ENCODE measurements at places on chromosomes 1 and 21.

GRCh38 chr1:147912553-147912952 lies 10.0 kb downstream of the GJA8 start:
- no peak for DNase-seq

DNA sequence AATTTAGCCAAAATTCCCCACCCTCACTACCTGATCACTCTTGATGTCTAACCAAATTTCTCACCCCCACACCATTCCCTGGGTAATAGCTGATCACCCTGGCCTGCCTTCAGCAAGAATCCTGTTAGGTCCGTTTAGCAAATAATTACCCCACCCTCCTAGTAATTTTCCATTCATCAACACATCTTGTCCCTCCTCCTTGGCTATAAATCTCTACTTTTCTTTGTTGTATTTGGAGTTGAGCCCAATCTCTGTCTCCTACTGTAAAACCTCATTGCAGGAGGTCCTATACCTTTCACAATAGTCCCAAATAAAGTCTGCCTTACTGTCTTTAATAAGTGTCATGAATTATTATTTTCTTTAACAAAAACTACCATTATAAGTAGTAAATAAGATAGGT lies 6.9 kb upstream of the PRKAA2 start:
- DNase-seq: no peak

GRCh38 chr1:54013393-54014008 lies 4.5 kb downstream of the LDLRAD1 start:
- no peak for DNase-seq

DNA sequence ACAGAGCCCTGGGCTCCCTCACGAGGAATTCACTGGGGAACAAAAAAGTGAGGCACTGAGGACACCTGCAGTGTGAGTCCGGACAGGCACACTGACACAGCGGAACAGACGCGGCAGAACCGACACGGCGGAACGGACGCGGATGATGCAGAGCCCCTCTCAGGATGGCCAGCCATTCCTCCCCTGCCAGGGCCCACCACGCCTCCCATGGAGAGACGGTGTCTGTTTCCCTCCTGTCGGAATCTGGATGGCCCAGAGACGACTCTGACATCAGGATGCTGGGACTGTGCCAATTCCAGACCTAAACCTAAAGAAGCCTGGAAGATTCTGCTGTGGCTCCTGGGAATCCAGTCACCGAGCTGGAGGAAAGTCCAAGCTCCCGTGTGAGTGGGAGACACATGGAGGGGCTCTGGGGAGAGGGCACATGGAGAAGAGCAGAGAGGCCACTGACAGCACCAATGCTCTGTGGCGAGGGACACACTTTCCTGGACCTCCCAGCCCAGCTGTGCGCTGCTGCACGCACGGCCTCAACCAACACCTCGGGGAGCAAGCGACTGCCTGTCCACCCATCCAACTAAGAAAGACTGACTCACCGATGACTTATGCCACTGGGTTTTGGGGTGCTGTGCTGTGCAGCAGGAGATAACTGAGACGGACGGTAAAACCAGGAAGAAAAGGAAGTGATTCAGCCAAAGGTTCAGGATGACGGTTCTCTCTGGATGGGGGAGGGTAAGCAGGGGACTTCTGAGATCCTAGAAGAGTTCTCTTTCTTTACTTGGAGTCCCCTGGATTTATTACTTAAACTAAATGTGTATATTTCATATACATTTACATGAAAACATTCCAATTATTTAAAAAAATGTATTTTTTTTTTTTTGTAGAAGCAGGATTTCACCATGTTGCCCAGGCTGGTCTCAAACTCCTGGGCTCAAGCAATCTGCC lies 23.3 kb downstream of the ZBTB17 start:
- DNase-seq: no peak

DNA sequence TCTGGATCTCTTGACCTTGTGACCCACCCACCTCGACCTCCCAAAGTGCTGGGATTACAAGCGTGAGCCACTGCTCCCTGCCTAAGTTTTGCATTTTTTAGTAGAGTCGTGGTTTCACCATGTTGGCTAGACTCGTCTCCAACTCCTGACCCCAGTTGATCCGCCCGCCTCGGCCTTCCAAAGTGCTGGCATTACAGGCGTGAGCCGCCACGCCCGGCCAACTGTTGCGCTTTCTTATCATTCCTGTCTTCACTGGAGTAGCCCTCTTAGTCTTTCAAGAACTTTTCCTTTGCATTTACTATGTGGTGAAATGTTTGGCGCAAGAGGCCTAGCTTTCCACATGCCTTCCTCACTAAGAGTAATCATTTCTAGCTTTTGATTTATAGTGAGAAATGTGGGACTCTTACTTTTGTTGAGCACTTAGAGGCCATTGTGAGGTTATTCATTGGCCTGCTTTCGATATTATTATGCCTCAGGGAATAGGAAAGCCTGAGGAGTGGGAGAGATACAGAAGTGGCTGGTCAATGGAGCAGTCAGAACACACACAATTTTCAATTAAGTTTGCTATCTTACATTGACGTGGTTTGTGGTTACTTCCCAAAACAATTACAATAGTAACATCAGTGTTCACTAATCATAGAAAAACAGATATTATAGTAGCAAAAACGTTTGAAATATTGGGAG lies 111.0 kb downstream of the ZMYM4 start:
- no peak for DNase-seq

DNA sequence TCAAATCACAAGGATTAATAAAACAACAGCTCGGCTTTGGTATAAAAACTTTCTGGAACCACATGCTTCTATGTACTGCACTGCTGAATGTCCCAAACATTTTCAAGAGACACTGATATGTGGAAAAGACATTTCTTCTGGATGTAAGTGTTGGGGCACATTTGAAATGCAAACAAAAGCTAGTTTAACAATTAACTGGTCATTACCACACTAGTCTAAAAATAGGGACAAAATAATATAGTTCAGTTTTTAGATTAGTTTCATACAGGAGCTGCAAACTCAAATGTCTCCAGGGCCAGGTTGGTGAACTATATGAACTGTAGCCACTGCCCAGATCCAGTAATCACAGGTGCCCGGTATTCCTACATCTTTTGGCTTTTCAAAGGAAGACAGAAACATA lies 3.2 kb downstream of the IL23R start:
- no peak for DNase-seq

DNA sequence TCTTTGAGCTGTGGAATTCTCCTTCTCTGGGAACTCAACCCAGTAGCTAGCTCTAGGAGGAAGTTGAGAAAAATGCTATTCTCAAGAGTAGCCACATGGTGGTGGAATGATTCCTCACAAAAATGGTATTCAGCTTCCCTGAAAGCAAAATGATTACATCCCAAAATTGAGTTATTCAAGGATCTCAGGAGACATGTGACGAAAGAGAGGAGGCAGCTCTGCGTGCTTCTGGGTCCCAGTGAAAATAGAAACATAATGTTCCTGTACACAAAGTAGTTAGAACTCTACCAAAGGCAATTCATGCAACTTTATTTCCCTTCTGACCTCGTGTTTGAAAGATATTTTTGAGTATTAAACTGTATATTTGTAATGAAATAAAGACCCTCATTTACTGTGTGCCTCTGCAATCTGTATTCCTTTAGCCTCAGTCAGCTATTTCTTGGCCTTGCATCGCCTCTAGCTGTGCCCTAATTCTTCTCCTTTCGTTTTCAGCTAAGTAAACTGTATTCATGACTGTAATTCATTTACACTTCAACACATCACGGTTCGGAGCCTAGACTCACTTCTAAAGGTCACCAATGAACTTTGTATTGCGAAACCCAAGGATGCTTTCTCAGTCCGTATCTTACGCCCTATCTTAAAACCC lies 167.3 kb downstream of the FASLG start:
- no peak for DNase-seq

DNA sequence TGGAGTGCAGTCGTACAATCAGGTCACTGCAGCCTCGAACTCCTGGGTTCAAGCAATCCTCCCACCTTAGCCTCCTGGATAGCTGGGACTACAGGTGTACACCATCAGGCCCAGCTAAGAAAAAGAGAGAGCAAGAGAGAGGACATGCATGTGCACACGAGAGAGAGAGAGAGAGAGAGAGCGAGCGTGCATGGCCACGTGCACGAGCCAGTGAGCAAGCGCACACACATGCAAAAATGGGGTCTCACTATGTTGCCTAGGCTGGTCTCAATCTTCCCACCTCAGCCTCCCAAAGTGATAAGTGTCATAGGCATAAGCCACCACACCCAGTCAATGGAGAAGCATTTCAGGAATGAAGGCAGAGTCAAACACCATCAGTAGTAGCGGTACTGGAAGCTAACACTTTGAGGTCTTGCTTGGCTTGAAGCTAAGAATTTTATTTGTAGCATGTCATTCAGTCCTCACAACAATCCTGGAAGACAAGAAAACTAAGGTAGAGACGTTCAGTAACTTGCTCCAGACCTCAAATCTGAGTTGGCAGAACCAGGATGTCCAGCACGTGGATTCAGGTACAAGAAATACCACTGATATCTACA lies 14.5 kb downstream of the GNB1 start:
- DNase-seq: no peak

GRCh38 chr1:179875596-179876299 lies 1.9 kb downstream of the TOR1AIP2 start:
- DNase-seq: no peak

- no peak for DNase-seq
Measured at GRCh38 chr1:44476891-44477290, 71.8 kb downstream of the RNF220 start.

DNA sequence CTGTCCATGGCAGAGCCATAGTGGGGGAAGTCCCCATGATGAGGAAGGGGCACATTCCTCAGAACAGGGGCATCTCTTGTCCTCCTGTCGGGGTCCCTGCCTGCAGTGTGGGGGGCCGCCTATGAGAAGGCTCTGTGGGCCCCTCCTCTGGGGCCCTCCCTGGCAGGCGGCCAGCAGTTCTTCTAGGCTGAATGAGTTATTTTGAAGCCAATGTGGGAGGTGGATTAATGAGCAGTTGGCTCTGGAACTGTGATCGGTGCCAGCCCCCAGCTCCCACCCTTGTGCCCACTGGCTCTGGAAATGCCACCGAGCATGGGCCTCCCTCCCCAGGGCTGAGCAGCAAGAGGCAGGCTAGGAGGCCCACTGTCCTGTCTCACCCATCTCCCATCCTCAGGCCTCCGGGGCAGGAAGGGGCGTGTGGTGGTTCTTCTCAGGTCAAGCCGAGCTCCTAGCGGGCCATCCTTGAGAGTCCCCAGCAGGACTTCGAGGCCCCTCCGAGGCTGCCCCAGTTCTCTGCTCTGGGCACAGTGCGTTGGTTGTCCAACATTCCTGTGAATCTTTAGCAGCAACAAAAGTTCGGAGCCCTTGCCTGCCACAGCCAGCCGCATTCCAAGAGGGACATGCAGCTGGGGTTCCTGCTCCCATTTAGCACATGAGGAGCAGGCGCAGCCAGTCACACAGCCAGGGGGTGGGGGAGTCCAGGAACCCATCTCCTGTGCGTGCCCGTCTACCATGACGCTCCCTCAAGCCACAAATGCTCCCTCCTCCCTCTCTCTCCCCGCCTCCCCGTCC lies 57.2 kb downstream of the EDN2 start:
- no peak for DNase-seq

GRCh38 chr21:32425628-32426027 lies 13.1 kb downstream of the EVA1C start:
- no peak for DNase-seq

DNA sequence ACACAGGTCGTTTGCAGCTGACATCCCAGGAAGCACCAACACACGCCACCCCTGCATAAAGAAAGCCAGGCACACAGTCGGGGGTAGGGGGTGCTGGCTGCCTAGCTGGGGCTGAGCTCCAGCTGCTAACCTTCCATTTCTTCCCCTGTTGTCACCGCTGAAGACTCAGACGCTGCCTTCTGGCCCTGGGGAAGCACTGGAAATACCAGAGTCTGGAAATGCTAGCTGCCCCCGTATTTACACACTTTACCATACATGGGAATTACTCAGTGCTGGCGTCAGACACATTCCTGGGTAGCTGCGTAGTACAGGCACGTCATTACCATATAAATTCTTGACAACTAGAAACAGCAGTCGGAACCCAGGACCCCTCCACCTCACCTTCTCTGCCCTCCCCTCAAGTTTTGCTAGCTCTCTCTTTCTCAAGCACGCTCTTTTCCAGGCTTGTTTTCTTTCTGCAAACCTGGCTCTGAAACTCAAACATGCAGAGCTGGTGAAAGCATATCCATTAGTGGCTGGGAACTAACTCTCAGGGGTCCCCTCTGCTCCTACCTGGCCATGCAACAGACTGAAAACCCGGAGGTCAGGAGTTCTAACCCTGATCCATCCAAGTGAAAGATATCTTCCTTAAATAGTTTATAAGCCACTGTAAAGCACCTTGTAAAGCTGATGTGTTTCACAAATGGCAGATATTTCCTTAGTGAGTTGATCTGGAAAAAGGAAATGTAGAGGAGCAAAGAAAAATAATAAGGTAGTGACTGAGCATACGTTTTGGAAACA lies 3.3 kb downstream of the CSRP1 start:
- DNase-seq: no peak

DNA sequence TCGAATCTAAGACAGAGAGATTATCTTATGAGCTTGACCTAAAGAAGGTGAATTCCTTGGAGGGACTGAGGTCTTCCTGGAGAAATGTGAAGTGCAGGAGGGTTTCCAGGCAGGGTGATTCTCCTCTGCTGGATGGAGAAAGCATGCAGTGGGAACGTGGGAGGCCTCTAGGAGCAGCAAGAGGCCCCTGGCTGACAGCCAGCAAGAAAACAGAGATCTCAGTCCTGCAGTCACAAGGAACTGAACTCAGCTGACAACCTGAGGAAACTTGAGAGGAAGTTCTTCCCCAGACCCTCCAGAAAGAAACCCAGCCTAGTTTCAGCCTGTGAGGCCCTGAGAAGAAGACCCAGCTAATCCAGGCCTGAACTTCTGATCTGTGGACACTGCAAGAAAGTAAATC lies 345.9 kb downstream of the FAM72C start:
- DNase-seq: no peak

DNA sequence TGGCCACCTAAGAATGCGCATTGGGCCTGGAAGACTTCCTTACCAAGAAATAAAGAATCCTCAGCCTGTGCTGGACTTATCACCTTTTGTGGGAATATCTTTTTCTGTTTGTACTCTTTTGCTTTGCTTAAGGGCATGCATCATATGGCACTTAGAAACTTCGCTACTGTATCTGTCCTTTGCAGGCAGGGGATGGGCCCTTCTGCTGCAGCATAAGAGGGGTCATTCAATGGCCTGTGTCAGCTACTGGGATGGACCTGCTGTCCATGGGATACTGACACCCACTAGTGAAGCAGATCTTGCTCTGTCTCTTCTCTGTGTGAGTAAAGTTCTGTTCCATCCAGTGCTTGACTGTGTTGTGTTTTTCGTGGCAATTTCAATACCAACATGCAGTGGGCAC lies 239.0 kb upstream of the JUN start:
- no peak for DNase-seq

- DNase-seq: no peak
Measured at GRCh38 chr1:79726321-79726720, 719.8 kb upstream of the ADGRL4 start.

GRCh38 chr1:11925938-11926292 lies 312 bp downstream of the KIAA2013 start:
- no peak for DNase-seq

GRCh38 chr1:206575165-206575893 lies 36.9 kb downstream of the EIF2D start:
- no peak for DNase-seq

GRCh38 chr1:58942759-58943191 lies 158.9 kb upstream of the JUN start:
- no peak for DNase-seq

- DNase-seq: no peak
Measured at GRCh38 chr1:174289644-174290310, 130.5 kb downstream of the RABGAP1L start.

- DNase-seq: no peak
Measured at GRCh38 chr1:246708166-246708565, 16.0 kb upstream of the SCCPDH start.

- no peak for DNase-seq
Measured at GRCh38 chr21:37281993-37282392, 14.9 kb upstream of the VPS26C start.

Measured in effector CD8-positive, alpha-beta T cell (primary cell).